ENCODE measurements at places on chromosomes 11 and 22.
A peak's percentile ranks its signal among the peaks of the same experiment; 100 is the strongest.

DNA sequence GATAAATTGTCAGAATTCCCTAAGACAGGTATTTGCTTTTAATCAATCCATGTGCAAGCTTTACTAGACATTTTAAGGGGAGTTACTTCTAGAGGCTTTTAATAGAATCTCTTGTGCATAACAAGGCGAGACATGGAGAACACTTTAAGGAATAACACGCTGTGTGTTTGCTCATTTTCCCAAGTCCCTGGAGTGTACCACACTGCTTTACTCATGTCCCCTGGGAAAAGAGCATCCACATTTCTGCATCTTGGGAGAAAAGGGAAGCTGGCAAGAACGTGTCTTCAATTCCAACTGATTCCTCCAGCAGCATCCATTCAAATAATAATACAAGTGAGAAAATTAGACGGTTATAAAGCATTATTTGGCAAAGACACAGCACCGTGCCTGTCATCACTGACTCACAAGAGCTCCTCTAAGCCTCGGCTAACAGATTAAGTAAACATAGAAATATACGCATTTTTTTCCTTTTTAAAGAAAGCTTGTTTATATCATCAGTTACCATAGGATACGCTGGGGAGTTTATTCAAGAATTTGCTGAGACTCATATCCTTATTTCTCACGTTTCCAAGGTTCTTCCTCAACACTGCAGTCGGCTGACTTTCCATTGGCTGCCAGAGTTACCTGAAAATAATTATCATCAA, 121.5 kb downstream of the CD44 start:
- no peak for DNase-seq

DNA sequence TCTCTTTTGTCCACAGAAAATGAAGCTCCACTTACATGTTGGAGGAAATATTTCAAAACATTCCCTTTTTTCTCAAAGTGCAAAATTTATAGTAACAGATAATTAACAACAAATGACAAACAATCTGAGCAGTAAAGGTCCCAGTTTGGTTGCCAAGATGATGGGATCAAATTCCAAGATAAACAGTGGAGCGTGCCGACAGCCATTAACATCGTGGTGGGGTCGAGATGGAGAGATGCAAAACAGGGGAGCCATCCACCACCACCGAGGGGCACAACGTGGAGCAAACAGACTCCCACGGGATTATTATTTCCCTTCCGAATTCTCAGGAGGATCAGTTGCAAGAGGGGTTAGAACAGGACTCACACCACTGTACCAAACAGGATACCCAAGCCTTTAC, 17.2 kb downstream of the MPPED2 start:
- DNase-seq: no peak

DNA sequence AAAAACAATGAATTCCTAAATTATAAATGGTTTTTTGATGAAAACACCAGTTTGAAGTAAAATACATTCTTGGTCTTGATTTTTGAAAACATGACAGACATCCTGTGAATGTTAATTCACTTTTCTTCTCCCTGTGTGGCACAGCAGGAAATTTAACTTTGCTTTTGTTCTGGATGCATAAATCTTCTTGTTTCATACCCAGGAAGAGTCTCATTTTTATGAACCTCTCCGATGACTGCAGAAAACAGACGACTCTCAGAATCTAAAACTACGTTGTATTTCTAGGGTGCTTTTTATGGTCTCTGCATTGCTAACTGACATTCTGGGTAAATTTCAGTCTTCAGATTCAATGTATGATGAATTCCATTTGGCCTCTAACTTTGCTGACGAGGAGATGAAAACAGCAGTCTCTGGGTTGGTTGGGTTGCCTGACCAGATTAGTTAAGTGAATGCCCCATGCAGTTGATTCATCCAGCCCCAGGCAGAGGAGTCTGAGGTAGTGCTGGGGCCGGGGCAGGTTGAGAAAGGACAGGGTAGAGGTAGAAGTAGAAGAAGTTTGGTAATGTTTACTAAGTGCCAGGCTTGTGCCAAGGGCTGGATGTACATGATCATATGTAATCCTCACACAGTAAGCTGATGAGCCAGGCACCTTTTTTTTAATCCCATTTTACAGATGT, 20.1 kb downstream of the TCP11L1 start:
- DNase-seq: no peak

- DNase-seq: no peak
Measured at GRCh38 chr11:72070491-72070890, 9.9 kb downstream of the NUMA1 start.

DNA sequence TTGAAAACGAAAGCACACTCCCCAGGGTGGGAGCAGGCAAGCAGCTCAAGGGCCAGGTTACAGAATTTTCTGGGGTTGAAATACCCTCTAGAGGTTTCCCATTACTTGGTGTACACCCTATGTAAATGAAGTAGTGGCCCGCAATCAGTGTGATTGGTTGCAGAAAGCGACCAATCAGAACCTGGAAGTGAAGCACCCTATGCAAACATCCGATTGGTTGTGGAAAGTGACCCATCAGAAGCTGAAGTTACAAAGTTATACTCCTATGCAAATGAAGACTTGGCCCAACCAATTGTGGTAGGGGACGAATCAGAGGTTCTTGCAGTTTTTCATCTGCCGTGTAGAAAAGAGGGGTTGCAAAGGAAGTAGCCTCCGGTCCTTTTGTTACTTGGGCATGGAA, 19.2 kb downstream of the PRR5 start:
- DNase-seq: no peak

GRCh38 chr22:46592390-46592872, 27.8 kb upstream of the GRAMD4 start:
- no peak for DNase-seq

DNA sequence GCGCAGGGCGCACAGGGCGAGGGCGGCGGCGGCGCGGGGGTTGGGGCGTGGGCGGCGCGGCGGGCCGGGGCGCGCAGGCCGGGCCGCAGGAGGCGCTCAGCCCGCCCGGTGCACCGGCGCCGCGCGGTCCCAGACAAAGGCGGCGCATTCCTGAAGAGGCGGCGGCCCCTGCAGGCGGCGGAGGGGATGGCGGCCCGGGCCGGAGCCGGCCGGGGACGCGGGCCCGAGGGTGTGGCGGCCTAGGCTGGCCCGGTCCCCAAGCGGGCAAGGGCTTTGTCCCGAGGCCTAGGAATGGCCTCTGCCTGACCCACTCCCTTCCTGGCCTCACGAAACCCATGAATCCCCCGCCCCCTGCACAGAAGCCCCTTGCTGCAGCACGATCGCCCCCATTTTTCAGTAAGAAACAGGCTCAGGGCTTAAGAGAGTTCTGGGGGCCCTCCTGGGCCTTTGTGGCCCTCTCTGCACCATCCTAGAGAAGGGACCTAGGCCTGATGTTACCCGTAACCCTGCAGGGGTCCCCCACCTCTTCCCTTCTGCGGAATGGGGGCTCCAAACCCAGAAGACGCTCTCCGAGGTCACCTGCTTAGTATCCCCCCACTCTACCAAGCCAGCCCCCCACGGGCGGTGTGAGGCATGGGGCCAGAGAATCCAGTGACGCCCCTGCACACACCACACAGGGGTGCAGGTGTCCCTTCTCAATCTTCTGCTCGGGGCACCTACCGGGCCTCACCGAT, at the start of gene RTN4R:
Gene RTN4R, minus strand, starts transcription at position 40 of the 734 bp plus-strand sequence. CDS start 226 bp downstream, outside the sequence.
- DNase-seq: peak; percentile 47

DNA sequence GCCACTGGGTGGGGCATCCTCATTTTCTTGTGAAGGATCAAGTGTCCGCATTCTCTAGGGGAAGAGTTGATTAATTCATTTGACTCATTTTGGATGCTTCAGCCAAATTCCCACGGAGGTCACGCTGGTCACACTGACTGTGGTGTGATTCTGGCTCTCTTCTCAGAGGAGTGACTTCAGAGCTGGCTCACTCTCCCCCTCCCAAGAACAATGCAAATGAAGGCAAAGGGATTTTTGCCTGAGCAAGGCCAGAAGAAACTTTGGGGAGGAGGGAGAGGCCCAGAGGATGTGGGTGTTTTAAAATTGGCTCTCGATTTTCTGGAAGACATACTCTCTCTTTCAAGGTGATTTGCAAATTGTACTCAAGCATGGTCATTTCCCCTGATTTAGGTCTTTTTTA, 51.1 kb upstream of the LMO2 start:
- no peak for DNase-seq

DNA sequence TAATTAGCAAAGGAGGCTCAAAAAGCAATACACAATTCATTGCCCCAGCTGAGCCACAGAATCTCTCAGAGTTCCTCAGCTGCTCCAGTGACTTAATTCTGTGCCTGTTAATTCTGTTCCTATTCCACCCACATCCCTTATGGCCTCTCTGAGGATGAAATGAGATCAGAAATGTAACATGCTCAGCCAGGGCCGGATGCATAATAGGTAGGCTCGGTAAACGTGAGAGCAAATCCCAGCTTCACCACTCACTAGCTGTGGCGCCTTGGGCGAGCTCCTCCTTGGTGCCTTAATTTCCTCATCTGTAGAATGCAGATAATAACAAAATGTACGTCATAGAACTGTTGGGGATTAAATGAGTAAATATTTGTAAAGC, 42.8 kb upstream of the DKK3 start:
- no peak for DNase-seq

DNA sequence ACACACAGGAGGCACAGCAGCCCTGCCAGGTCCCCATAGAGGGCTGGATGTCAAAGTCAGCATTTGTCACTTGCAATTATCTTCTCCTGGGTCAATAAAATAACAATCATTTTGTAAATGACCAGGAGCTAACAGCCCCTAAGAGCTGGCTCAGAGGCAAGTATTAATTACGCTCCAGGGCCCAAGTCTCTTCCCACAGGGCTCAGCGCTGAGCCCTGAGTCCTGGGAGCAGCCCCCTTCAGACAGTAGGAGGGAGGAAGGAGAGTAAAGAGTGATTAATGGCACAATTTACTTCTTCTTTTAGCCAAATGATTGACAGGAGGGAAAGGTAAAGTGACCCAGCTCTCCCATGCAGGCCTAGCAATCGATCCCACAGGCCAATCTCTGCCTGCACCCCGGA, 99.0 kb upstream of the DRD2 start:
- no peak for DNase-seq

DNA sequence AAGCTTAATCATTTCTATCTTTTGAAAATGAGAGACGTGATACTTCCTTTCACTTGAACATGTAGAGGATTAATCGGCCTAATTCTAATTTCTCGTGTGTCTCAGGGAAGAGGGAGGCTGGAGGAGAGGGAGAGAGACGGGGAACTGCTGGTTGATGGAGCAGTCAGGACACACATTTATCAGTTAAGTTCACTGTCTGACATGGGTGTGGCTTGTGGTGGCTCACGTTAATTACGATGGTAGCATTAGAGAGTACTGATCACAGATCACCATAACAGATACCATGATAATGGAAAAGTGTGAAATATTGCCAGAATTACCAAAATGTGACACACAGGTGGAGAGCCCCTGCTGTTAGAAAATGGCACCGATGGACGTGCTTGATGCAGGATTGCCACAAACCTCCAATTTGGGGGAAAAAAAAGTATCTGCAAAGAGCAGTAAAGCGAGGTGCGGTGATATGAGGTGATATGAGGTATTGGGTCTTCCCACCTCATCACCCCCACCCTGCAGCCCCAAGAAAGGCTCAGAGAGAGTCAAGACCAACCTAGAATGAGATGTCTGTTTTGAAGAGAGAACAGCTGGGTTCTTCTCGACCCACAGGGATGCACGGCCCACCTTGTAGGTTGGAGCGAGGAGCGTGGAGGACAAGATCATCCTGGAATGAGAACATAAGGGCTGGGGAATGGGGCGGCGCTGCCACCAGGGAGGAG, 19.7 kb downstream of the ZBED4 start:
- DNase-seq: no peak

DNA sequence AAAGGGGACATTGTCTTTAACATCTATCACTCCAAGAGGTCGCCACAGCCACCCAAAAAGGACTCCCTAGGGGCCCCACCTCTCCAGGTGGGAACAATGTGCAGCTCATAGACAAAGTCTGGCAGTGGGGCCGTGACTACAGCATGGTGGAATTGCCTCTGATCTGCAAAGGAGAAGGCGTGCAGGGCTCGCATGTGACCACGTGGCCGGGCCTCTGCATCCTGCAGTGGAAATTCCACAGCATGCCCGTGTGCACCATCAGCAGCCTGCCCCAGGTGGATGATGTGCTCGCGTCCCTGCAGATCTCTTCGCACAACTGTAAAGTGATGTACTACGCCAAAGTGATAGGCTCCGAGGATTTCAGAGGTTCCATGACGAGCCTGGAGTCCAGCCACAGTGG, 18.5 kb downstream of the ALKBH3 start:
- no peak for DNase-seq

DNA sequence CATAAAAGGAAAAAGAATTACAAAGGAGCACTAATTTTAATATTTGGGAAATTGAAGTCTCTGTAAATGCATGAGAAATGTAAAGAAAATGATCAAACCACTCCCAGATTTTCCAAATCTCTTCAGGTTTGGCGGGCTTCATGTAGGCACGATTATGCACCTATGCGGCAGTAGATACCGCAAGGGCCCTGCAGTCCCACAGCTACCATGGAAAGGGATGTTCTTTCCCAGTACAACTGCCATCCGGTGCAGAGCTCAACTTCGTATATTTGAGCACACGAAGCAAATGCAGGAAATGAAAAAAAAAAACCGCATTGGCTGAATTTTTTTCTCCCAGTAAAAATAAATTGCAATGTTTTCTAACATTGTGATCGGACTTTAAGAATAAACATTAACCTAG, 1.4 kb downstream of the SLC17A6 start:
- DNase-seq: no peak

- DNase-seq: no peak
Measured at GRCh38 chr11:7667460-7667859, 5.8 kb downstream of the CYB5R2 start.

GRCh38 chr11:61416941-61417340, 12.8 kb downstream of the CPSF7 start:
- no peak for DNase-seq

DNA sequence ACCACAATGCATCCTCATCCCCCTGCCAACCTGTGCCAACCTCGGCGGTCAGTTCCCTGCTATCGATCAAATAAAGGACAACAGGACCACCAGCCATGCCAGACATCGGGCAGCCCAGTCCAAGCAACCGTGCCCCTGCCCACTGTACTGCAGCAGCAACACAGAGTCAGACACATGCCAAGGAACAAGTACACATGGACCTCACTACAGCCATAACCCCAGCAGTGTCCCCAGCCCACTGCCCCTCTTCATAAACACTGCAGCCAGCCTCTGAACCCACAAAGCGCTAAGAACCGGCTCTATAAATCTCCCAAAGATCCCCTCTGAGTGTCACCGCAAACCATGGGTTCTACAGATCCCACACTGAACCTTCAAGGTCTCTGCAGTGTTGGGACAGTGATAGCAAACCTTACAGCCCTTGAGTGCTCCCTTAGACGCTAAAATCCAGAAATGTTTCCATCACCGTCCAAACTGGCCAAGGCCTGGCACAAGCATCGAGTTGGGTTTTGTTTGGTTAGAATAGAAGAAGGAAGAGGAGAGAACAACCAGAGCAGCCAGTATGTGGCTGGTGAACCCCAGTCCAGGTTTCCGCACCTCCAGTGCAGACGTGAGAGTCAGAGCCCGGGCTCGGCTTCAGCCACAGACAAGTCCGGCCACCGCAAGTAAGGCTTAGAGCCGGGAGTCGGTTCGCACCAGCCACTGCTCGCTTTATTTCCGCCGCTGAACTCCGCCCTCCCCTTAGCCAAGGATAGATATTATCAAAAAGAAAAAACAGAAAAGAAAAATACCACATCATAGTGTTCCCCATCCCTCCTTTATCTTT, 7.9 kb downstream of the PAX6 start:
- DNase-seq: no peak

GRCh38 chr11:129392995-129393394, 17.3 kb downstream of the BARX2 start:
- DNase-seq: no peak
